ENCODE measurements at places on chromosomes 1 and 21.

DNA sequence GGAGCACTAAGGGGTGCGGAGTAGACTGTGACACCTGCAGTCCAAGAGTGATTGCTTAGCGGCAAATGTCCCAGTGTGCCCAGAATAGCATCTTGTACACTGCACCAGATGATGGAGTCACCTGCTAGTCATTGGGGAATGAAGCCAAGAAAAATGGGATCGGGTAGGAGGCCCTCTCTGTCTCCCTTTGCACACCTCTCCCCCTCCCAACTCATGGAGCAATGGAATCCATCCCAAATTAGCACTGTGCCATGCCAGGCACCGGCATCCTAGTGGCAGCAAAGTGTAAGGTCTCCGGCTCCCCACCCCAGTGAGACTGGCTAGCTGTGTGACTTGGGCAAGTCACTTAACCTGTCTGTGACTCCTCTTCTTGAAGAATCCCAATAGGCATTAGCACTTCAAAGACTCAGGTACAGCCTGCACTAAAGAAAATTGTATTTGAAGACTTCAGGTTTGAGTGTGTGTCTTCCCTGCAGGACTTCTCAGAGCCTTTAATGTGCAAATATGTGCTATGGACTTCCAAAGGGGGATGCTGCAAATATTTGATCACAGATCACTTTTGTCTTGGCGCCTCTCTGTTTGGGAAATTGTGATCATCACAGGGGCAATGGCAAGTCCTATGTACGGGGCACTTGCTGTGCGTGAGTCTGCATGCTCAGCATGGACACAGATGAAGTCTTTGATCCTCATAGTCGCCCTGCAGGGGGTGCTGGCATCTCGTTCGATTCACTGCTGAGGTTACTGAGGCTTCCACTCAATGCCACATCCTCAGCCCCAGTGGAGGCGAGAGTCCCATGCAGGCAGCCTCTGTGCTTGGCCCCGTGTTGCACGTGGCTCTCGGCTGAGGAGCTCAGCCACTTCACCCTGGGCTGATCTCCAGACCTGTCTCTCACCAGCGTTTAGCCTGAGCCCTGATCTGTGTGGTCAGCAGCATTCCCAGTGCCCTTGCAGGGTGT is 272.9 kb upstream of the C1orf174 start:
- no peak for DNase-seq

DNA sequence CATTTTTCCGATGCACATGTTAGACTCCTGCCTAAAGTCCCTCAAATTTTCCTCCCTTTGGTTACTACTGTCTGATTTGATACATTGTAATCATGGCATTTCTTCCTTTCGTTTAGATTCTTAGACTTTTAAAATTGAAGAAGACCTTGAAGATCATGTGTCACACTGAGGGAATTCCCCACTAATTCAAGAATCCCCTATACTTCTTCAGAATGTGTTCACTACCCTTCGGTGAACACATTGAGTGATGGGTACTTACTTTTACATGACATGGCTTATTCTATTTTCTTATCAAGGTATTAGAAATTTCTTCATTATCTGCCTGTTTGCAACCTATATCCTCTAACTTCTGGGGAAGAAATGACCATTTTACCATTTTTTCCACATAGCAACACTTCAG is 85.9 kb downstream of the LHX8 start:
- DNase-seq: no peak

- DNase-seq: no peak
Observed at GRCh38 chr1:47713333-47713953, 275.6 kb downstream of the FOXD2 start.

DNA sequence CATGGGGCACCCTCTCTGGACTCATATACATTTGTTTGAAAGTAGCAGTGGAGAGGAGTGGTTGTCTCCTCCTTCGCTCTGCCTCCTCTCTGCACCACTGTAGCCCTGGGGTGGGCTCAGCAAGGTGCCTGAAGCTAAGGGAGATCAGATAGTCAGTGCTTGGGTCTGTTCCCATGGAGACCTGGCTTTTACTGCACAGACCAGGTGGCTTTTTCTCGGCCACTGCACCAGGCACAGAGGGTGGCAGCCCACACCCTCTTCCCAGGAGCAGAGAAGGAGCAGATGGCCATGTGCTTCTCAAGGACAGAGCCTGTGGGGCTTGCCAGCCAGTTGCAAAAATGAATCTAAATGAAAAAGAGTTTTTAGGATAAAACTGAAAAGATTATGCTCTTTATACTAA is 123.4 kb upstream of the KCNK1 start:
- DNase-seq: no peak

DNA sequence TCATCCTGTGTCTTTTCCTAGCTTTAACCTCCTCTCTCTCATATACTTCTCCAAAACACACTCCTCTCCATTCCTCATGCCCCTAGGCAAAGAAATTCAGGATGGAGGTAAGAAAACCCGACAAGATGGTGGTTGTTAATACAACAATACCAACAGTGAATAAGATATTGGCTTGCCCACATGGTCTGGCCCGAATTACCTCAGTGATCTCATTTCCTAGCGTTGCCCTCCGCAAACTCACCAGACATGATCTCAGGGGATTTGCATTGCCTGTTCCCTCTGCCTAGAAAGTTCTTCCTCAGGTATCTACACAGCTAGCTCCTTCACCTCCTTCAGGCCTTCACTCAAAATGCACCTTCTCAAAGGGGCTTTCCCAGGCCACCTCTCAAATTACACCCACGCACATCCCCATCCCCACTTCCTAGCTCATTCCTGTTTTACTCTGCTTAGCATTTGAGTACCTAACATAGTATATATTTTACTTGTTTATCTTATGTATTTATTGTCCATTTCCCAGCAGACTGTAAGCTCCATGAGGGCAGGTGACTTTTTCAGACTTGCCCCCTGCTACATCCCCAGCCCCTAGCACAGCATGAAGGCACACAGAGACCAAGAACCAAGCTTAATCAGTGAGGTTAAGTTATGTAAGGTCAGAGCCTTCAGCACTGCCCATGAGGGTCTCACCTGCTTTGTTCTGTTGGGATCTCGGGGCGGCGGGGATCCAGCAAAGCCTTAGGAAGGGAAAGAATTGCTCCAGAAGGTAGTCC is 10.2 kb upstream of the UBR4 start:
- no peak for DNase-seq

GRCh38 chr21:16624479-16625118 is 888.2 kb upstream of the CXADR start:
- DNase-seq: peak; percentile 20

GRCh38 chr1:16248603-16249516 is 11.9 kb upstream of the CPLANE2 start:
- DNase-seq: no peak

- DNase-seq: no peak
Observed at GRCh38 chr1:236639686-236640085, 35.4 kb upstream of the HEATR1 start.

GRCh38 chr1:31767225-31767624 is 3.1 kb upstream of the ADGRB2 start:
- DNase-seq: no peak

DNA sequence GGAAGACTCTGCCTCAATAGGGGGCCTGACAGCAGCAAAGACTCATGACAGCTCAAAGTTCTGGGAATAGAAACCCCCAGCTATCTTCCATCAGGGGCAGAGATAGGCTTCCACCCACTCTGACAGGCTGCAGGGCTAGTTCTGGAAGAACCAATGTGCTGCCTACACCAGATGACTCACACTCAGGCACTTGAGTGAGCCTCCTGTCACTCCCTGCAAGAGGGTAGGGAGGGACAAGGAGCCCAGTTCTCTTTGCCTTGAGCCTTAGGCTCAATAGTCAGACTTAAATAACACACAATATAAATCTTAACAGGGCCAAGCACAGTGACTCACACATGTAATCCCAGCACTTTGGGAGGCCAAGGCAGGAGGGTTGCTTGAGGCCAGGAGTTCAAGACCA is 386.4 kb downstream of the HHAT start:
- no peak for DNase-seq

DNA sequence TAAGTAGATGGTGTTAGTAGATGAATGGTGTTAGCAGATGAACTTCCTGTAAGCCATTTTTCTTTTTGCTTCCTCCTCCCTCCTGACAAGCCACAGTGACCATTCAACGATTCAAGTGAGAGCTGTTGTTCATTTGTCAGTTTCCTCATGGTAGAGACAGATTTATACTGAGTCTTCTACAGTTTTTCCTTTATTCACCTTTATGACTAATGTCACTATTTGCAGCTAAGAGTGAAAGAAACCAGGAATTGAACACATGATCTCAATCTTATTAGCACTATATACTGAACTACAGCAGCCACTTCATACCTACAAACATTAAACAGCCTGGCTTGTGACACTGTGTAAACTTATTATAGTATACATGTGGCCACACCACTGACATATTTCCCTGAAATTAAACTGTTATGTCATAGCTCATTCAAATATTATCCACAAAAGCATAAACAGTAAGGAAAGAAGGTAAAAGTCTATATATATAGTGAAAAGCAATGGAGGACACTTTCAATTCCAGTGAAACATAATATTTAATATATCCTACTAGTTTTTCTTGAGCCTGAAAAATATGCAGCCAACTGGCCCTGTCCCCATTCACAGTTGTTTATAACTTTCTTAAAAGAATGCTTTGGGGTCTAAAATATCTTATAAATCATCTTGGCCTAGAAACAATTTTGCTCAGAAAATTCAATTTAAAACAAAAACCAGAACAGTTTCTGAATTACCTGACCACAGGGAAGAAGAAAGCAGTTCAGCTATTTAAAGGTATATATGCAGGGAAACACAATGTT is 566.9 kb upstream of the ZRANB2 start:
- DNase-seq: no peak

GRCh38 chr1:24481101-24481500 is 21.5 kb upstream of the RCAN3 start:
- DNase-seq: no peak

DNA sequence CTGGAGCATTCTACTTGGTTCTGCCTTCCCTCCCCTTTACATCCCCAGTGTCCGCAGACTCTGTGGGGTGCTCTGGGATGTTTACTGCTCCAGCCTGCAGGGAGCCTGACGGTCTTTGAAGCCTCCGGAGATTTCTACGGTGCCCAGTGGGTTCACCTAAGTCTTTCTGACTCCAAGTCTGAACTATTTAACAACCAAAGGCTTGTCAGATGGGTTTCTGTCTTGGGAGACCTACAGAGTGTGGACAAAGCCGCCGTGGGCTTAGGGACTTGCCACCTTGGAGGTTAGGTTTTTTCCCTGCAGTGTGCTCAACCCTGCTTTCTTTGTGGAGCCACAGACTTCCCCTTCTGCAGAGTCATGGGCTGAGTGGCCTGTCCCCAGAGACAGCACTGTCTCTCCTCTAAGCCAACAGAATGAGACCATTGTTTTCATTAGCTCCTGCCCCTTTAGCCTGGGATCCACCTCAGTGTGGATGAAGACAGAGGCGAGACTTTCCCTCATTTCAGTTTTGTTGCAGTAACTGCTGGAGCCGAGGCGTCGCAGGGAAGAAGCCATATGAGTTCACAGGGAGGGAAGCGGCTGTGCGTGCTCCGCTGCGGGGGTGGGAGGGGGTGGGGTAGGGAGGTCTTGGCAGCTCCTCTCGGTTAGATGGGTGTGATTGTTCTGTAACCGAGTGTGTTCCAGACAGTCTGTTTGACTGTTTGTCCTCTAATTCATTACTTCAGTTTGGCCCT is 120.7 kb downstream of the CNIH3 start:
- no peak for DNase-seq

DNA sequence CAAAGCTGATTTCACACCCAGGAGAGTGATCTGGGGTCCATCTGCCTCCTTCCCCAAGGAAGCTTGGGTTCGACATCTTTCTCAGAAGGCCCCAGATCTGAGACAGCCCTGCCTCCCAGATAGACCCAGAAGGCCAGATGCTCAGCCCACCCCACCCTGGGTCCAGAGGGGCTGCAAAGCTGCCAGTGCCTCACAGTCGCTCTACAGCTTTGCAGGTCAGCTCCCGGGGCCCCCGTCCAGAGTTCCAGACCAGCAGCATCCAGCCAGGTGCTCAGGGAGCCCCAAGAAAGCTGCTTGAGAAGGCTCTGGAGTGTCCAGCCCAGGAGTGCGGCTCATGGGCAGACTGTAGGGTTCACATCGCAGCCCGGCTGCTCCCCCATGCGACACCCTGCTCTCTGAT is 142.8 kb upstream of the ARHGEF16 start:
- DNase-seq: no peak
